Stimulated activated CD8-positive, alpha-beta memory T cell treated with anti-CD3 and anti-CD28 coated beads, Interleukin-15, amount 100 ng/mL, for 48 hours (primary cell): ENCODE measurements at places on chromosomes 5 and 9.

- DNase-seq: no peak
Measured at GRCh38 chr9:79731171-79731890, 159.6 kb downstream of the TLE4 start.

DNA sequence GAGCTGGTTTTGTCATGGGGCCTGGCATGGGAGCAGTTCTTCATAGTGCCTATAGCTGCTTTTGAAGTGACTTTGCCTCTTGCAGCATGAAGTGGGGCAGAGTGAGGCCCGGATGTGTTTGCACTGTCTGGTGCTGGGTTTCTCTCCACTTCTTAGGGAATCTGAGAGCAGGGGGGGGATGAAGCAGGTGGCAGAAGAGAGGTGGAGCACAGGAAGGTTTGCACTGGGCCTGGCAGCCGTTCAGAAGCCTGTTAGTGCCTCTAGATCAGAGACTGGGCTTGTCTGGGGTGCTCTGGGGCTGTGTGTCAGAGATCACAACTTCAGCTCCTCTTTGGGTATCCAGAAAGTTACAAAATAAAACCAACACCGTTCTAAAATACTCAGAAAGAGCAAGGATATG, 18.4 kb downstream of the USP20 start:
- DNase-seq: no peak

GRCh38 chr5:143938230-143938629, 126.3 kb downstream of the HMHB1 start:
- DNase-seq: no peak

GRCh38 chr9:87428659-87429058, 69.0 kb upstream of the DAPK1 start:
- DNase-seq: no peak
